ENCODE measurements at places on chromosomes 2 and 18.

- DNase-seq = no peak
Measured at GRCh38 chr2:7497178-7497577, 580.0 kb downstream of the RNF144A start.

DNA sequence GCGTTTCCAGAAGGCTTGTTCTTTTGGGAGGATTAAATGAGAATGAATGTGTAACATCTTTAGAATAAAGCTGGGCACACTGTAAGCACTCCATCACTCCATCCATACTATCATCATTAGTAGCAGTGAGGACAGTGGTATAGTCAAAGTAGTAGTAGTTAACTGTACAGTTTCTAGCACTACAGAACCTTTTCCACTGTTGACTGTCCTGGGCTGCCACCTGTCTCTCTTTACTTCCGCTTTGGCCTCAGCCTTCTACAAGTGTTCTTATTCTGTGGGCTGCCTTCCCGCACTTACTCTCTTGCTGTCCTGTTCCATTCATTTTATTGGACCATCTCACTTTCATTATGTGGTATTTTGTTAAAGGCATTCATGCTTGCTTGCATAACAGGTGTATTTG, 3.3 kb downstream of the SLC9A2 start:
- no peak for DNase-seq

DNA sequence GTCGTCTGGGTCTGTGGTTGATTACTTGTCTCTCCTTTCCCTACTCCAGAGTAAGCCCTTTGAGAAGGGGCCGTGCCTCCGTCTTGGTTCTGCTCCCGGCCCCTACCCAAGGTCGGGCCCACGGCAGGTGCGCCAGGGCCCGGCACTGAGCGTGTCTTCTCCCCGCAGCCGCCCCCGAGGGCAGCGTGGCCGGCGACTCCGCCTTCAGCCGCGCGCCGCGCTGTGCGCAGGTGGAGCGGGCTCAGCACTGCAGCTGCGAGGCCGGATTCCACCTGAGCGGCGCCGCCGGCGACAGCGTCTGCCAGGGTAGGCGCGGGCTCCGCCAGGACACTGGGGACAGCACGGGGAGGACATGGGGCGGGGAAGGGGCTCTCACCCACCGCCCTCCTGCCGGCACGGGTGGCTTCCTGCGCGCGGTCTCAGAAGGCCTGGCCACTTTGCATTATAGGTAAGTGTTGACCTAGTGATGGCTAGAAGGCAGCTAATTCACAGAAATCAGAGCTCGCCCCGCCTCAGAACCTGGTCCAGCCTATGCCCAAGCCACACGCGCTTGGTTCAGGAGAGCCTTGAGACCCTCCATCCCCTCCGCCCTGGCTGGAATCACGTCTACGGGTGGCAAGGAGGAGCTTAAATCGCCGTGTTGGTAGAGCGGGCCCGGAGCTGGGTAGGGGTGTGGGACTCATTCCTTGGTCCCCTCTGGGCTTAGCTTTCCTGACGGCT, 43.5 kb downstream of the FBLN7 start:
- DNase-seq = peak; percentile 40

GRCh38 chr2:44560941-44561340, 199.2 kb downstream of the CAMKMT start:
- no peak for DNase-seq

GRCh38 chr18:36485772-36486171, 188.3 kb downstream of the FHOD3 start:
- no peak for DNase-seq

- DNase-seq = no peak
Measured at GRCh38 chr2:36356990-36357846, 1.6 kb downstream of the CRIM1 start.

GRCh38 chr2:234849678-234850077, 102.1 kb upstream of the SH3BP4 start:
- DNase-seq = no peak

- no peak for DNase-seq
Measured at GRCh38 chr2:113089916-113090315, 22.1 kb downstream of the IL1F10 start.

DNA sequence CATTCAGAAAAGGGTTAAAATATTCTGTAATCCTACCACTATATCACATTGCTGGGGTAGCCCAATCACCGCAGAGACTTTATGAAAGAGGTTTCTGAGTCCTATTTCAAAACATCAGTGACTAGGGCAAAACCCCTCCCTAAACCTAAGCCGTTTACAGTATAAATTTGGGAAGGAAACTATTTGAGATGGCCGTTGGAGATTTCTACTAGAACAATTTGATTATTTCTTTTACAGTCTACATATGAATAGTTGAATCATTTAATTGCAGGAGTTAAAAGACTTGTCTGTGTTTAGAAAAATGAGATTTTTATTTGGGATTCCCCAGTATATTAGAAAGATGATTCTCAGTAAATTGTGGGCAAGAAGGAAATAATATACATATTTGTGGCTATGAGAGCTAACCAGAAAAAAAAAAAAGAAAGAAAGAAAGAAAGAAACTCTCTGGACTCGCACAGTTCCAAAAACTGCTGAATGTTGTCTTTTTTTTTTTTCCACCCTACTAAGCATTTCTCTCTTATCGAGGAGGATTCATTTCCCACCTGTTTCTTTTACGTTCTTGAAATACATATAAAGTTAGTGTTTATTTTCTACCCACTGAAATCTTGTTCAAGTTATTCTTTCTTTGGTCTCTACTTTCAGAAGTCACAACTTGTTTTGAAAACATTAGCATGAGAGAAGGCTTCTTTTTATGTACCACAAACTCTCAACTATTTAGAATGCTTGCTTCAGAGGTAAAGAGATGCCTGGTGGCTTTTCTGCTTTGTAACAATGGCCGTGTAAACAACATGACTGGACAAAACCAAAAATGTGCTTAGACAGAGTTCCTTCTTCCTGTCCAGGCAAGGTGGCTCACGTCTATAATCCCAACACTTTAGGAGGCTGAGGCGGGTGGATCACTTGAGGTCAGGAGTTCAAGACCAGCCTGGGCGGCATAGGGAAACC, 65.9 kb downstream of the BCL2 start:
- DNase-seq = no peak

GRCh38 chr2:18762667-18763066, 173.3 kb upstream of the NT5C1B start:
- DNase-seq = no peak

DNA sequence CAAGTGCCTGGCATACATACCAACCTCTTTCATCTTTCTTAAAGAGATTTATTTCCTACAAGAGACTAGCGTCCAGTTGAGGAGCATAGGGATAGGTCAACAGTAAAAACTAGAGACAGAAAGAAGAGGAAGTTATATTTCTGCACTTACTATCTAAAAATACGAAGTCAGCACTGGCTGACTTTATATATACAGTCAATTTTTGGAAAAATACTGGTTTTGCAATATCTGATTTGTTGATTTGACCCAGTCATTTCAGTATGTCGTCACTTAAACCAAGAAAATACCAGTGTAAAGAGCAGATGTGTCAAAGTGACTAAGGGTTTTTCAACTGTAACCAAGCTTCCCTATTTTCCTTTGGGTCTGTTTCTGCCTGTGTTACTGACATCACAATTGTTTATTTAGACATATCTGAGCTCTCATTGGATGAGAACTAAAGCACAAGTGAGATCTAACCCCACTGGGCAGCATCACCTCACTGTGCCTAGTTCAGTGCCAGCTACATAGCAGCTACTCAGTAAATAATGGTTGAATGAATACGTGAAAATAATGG, 23.0 kb downstream of the CYTIP start:
- no peak for DNase-seq

- no peak for DNase-seq
Measured at GRCh38 chr2:85475799-85476490, 57.4 kb downstream of the SH2D6 start.
